ENCODE measurements at places on chromosomes 11 and 22.
A peak's percentile ranks its signal among the peaks of the same experiment; 100 is the strongest.

DNA sequence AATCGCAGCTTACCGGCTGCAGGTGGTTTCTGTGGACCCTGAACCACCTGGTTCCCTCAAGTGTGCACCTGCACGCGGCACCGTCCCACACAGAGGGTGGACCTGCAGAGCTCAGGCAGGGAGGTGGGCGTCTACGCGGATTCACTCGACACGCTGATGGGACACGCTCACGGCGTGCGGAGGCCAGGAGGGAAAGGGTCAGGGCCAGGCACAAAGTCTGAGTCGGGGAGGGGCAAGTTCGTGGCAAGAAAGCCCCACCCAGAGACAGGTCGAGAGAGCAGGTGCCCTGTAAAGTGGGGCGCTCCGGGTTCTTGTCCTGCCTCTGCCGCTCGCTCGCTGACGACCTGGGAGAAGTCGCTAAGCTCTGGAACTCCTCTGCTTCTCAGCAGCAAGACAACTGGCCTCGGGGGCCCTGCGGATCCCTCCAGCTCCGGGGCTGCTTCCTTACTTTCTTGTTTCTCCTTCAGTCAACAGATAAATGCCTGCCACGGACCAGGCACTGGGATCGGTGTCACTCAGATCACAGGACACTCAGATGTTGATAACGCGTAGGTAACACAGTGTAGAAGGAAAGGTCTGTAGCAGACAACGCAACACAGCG lies 72.4 kb upstream of the NUP50 start:
- no peak for DNase-seq

DNA sequence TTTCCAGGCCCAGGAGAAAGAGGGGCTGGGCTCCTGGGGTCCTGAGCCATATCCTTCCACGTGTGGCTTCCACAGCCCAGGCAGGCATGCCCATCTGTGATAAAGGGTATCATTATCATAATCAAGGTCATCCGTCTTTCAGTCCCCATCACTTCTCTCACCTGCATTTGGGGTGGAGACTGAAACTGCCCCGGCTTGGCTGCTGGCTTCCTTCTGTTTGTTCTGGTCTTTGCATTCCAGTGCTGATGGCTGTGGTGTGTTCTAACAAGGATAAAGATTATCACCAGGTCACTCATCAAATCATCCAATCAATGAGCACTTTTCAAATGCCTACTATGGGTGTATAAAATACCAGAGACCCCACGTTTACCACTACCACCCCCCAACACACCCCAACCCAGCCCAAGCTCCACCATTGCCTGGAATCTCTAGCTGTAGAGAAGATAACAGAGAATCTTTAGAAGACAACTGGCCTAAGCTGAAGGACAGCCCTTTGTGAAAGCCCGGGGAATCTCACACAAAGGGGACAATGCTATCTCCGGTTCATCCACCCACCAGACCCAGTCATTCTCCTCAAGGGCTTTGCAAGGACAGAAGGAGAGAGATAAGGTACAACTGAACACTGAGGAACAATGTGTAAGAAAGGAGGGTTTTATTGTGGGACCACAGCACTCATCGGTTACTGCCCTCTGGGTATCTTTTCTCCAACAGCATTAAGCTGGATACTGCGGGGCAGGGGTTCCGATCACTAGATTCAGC lies 54.9 kb downstream of the AHNAK start:
- no peak for DNase-seq

DNA sequence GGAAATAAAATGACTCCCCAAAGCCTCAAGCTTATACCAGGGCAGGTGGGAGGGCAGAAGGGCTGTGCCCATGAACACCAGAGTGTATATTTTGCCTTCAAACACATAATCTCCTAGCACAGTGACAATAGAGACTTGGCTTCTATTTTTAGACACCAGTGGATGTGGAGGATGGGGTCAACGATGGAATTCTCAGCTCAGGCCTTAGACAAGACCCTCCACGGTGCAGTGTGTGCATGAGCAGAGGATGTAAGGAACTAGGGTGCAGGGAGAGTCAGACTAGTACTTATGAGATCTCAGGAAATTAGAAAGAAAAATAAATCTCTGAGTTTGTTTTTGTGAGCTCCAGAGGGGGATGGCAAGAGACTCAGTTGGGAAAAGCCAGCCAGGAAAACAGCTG lies 113.6 kb upstream of the CADM1 start:
- no peak for DNase-seq

- DNase-seq = no peak
Observed at GRCh38 chr11:90187839-90188238, 35.0 kb downstream of the CHORDC1 start.

DNA sequence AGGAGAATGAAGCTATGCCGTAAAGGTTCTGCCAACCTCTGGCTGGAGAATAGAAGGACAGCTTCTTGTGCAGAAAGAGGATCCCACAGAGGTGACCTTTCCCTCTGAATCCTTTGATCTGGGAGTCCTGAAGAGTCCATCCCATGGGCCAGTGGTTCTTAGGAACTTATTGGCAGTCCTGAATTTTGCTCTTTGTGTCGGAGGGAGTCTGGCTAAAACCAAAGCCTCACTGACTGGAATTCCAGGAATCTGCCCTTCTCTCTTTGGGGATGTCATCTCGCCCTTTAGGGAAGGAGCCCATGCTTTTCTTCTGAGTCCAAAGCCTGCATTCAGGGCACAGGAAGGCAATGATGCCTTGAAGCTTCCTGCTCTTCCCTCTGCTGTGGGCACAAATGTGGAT lies 45.5 kb downstream of the PKNOX2 start:
- no peak for DNase-seq

DNA sequence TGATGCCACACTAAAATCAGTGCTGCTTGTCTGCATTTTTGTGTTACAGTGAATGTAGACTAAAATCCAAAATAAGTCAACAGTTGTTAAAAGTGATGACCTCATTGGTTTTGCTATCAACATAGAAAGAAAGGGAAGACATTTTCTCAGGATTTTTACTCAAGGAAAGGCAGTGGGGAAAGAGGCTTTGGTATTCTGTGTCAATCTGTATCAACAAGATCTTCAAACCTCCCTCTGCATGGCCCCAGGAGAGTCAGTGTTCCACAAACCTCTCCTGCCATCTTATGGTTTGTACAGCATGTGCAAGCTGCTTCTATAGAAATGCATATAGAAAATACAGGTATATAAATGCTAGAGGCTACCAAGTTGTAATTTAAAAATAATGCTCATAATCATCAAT lies 13.8 kb upstream of the OR51M1 start:
- peak; percentile 1 for DNase-seq

GRCh38 chr22:17870407-17870806 lies 96.1 kb upstream of the BID start:
- DNase-seq = no peak

GRCh38 chr11:27410272-27410671 lies 47.3 kb upstream of the CCDC34 start:
- DNase-seq = no peak

- DNase-seq = no peak
Observed at GRCh38 chr11:130269326-130269943, 45.3 kb downstream of the ZBTB44 start.

- DNase-seq = no peak
Observed at GRCh38 chr11:122850076-122850631, 11.9 kb downstream of the CRTAM start.

DNA sequence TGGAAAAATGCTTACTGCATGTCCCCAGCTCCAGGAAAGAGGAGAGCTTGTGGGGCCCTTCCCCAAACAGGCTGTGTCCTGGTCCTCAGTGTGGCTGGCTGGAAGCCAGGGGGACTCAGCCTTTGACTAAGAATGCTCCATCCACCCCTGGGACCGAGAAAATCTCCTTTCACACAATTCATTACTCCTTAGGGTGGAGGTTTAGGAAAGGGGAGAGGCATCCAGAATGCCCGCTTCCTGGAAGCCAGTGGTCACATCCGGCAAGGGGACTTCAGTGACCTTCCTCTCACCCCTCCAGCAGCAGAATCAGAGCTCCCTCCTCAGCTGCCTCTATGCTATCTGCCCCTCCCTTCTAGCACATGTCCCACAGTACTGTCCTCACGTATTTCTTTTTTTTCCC lies 21.9 kb downstream of the ATG16L2 start:
- DNase-seq = no peak

DNA sequence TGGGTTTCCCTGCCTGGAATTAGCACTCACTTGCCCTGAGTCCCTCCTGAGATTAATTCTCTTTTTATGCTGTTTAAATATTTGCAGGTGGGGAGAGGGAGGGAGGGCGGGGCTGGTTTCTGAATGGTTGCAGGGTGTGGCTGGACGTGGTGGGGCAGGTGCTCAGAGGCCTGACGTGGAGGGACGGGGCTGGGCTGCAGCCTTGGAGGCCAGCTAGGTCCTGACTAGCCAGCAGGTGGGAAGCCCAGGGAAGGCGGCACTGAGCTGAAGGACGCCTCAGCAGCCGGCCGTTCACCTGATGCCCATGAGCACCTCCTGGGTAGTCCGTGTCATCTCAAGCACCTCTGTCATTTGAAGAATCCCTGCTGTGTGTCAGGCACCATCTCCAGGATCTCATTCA lies 21.3 kb downstream of the SGSM1 start:
- no peak for DNase-seq

DNA sequence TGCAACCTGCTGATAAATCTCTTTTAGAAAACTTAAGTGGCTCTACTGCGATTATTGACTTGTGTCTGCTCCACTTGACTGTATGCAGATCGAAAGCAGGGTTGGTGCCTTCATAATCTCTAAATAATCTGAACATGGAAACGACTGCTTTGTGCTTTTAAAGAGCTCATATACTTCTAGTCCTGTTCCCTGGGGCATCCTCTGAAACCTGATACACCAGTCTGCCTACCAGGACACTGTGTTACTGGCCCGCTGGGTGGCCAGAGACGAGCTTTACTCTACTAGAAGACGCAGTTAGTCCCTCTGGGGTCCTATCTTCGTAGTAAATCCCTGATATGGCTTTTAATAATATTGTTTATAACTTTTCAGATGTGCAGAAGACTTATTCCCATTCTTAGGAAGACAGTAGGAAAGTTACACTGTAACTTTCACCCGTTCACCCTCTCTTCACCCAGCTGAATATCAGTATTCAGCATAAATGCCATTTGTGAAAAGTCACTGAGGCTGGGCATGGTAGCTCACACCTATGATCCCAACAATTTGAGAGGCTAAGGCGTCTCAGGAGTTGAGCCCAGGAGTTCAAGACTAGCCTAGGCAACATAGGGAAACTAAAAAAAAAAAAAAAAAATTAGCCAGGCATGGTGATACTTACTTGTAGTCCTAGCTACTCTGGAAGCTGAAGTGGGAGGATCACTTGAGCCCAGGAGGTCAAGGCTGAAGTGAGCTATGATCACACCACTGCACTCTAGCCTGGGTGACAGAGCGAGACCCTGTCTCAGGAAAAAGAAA lies 9.0 kb upstream of the HTR3B start:
- DNase-seq = peak; percentile 55

GRCh38 chr11:14612694-14613093 lies 30.9 kb upstream of the PDE3B start:
- no peak for DNase-seq

DNA sequence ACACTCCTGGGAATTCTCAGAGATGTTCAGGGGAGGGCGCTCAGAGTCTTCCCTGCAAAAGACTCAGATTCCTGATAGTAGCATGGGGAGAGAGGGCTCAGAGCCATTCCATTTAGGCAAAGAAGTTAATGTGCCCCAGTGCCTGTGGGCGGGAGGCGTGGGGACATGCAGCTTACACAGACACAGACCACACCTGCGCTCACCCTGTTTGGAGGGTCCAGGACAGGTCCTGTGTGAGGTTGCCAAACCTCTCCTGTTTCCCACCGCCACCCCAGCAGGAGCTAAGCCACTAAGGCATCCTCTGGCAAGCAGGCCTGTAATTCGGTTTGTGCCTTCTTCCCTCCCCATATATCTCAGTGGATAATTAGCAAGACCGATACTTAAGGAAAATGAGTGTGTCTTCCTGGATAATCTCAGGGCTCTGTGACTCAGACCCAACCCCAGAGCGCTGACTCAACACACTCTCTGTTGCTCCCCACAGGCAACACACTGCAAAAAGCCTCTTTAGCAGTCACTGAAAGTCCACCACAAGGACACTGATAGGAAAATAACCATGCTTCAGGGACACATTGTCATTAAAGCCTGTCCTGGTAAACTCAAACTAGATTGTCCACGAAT lies 118.9 kb upstream of the LMO1 start:
- no peak for DNase-seq

Data from LNCaP clone FGC (cell line).